ENCODE measurements at places on chromosomes 7 and 10.
A peak's percentile ranks its signal among the peaks of the same experiment; 100 is the strongest.

DNA sequence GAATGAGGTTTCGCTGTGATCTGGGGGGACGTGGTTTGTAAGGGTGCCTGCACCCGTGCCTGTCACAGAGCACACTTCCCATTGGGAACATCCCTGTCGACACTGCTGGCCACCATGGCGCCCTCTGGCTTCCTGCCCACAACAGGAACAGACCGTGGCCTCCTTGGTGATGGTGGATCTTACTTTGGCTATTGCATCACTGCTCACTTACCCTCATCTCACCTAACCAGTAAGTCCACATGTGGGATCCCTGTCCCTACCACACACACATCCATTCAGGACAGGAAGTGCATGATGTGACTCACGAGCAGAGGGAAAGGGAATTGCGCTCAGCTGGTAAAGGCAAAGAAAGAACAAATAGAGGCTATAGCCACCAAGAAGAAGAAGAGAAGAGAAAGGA is 26.2 kb upstream of the SEC61G start:
- DNase-seq, result no peak

DNA sequence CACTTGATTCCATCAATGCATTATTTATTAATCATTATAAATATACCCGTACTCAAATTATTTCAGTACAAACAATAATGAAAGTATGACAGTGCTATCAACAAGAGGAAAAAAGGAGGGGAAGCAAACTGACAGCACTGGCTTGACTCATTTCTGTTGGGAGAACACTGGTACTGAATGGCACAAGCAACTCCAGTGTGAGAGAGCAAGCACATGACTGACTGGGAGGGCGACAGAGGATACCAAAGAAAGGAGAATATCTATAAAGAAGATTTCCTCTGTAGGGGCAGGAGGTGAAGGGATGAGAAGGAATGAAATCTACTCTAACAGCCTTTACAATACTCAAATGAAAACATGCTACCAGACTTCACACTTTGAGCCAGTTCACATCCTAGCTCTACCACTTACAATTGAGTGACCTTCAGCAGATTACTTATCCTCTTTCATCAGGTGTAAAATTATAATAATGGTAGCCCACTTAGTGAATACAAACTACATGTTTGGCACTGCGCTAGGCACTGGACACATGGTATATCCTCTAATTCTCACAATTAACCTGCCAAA is 1.5 kb downstream of the USP54 start:
- DNase-seq, result no peak

DNA sequence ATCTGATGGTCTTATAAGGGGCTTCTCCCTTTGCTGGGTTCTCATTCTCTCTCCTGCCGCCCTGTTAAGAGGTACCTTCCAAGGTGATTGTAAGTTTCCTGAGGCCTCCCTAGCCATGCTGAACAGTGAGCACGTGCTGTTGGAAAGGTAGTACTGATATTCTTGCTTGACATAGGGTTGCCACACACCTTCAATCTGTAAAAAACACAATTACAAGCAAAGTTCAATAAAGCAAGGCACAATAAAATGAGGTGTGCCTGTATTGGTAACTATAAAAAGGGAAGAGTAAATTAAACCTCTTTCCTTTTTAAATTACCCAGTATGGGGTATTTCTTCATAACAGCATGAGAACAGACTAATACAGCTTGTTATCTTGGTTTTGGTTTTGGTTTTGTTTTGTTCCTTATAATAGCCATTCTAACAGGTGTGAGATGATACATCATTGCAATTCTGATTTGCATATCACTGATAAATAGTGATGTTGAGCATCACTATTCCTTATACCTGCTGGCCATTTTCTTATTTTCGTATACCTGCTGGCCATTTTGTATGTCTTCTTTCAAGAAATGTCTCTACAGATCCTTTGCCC is 164.9 kb upstream of the TRIM24 start:
- DNase-seq, result no peak

DNA sequence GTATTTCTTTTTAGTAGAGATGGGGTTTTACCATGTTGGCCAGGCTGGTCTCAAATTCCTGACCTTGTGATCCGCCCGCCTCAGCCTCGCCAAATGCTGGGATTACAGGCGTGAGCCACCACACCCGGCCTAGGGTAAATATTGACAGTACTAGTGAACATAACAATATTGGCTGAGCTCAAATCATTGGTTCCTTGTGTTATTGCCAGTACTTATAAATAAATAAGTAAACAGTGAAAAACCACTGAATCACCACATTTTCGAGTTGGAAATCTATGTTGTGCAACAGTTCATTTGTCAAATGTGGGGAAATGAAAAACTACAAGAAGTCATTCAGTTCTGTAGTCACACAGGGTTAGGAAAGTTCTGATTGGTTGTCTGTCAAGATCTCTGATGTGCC is 15.8 kb downstream of the RPP30 start:
- DNase-seq, result no peak

DNA sequence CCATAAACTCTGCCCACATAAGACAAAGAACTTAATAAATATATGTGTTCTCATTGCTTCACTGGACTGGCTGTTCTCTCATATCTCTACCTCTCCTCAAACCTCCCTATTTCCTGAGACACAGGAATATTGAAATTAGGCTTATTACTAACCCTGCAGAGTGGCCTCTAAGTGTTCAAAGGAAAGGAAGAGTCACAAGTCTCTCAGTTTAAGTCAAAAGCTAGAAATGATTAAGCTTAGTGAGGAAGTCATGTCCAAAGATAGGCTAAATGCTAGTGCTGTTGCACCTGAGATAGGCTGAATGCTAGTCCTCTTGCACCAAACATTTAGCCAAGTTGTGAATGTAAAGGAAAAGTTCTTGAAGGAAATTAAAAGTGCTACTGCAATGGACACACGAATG is 41.1 kb downstream of the GNAI1 start:
- DNase-seq, result no peak

- DNase-seq, result no peak
These were observed 718.2 kb downstream of the LRMDA start for GRCh38 chr10:76149602-76150138.

DNA sequence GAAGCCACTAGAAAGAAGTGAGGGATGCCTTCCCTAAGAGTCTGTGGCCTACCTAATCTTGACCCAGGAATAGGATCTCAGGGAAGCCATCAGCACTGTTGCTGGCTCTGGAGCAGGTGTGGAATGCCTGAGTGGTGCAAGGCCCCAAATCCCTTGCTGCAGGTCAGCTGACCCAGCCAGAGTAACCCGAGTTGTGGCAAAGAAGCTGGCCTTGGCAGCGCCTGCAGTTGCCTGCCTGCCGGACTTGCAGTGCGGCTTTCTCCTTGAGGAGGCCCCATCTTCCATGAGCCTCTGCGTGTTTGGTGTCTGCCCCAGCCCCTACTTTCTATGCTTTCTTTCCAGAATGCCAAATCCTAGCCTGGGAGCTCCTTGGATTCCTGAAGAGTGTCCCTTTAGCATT is 5.8 kb downstream of the KIAA1217 start:
- DNase-seq, result no peak

- no peak for DNase-seq
These were observed 40.5 kb downstream of the LYZL1 start for GRCh38 chr10:29329420-29329819.

GRCh38 chr7:98341106-98341505 is 59.6 kb downstream of the BRI3 start:
- DNase-seq, result no peak

GRCh38 chr7:130393101-130393561 is 12.8 kb downstream of the CPA1 start:
- no peak for DNase-seq

- no peak for DNase-seq
These were observed 19.9 kb upstream of the GPR141 start for GRCh38 chr7:37663693-37664092.

DNA sequence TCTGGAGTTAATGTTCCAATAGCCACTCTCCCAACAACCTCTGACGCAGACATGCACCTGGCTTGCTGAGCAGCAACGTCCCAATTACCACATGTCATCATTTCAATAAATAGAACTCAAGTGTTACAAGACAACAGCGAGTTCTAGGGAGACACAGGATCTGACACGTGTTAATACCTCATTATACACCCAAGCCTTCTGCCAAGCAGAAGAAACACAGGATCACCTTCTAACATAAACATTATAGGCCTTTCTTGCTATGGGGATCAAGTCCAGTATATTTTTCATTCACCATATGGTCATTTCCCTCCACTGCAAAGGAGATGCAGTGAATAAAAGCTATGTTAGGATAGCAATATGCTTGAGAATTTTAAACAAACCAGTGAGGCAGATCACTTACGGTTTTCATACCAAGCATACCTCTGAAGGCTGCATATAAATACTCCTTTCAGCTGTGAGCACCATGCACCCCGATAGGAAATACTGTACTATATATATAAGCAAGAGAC is 74.2 kb downstream of the JAZF1 start:
- DNase-seq, result no peak

DNA sequence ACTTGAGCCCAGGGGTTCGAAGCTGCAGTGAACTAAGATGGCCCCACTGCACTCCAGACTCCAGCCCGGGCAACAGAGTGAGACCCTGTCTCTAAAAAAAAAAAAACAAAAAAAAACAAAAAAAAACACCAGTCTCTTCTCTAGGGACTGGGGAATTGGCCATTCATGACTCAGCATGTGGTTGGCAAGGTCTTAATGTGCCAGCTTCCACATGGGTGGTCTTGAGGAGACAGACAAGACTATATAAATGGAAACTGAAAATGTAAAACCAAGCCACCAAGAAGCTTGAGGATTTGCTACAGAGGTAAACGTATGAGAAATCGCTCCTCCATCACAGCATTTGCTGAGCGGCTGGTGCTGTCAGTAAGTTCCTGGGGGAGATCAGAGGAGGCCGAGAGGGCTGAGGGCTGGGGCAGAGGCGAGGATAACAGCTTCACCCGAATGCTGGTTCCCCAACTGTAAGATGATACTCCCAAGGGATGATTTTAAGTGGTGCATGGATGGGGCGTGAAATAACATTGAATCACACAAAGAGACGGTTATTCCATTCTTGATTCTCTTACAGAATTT is 128.7 kb downstream of the C10orf105 start:
- no peak for DNase-seq

DNA sequence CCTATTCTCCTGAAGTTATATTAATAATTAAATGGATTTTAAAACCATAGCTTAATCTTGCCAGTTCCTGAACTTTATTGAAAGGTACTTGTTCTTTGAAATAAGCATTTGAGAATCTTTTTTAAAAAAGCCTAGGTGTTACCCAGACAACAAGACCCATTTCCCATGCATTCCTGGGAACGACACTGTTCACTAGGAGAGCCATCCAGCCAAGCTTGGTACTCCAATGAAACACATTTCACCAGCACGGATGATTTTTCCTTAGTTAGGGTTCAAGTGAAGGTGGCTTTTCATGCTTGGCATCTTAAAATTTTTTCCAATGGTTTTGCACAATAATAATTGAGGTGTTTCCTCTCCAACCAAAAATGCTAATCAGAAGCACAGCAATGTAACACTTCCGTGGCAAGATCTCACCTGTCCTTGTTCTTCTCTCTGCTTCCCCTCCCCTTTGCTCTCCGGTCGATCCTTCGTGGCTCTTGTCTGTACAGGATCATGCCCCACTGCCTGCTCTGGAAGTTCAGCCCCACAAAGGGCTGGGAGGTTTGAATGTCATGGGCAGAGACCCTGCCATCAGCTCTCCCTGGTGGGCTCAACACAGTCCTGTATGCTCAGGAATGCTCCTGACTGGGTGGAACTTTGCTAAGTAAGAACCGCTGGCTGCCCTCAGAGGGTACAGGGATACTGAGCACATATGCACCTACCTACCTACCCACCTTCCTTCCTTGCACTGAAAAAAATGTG is 69.7 kb upstream of the AQP1 start:
- DNase-seq, result no peak

DNA sequence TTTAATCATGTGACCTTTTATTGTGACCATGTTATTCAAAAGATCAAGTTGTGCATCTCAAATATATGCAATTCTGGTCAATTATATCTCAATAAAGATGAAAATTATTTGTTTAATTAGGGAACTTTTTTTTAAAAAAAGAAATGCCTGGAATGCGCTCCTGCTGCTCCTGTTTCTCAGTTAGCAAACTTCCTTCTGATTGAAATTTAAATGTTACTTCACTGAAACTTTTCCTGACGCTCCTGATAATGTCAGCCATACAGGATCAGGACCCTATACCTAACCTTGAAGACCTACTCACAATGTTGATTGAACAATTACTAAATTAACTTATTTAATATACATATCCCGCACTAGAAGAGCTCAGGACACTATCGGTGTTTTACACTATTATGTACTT is 190.4 kb downstream of the MACC1 start:
- DNase-seq, result no peak

- DNase-seq, result peak; percentile 85
These were observed 143.1 kb downstream of the GNAI1 start for GRCh38 chr7:80277434-80278427.

DNA sequence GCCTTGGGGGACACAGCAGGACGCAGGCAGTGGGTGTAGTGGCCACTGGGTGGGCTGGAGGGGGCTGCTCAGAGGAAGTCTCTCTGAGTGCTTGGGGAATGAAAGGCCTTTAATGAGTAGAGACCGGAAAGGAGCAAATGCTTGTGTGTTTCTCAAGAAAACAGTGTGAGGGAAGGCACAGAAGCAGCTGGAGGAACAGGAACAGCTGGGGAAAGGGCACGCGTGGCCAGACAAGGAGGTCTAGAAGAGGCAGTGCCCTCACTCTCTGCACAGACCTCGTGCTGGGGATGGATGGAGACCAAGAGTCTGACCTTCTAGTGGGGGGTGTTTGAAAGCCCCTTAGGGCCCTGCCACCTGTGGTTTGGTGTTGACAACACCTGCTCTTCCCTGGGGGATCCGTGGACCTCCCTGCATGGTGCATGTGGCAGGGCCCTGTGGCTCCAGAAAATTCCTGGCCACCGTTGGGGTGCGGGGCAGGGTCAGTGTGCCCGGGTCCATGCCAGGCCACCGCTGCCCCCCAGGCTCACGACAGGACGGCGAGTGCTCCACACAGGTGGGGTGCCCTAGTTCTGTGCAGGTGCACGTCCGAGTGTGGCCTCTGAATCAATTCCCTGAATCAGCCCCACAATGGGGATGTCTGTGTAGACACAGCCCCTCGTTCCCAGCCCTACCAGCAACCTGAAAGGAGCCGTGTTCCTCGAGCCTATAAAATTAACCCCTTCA is 25.9 kb upstream of the FAM20C start:
- peak; percentile 71 for DNase-seq

DNA sequence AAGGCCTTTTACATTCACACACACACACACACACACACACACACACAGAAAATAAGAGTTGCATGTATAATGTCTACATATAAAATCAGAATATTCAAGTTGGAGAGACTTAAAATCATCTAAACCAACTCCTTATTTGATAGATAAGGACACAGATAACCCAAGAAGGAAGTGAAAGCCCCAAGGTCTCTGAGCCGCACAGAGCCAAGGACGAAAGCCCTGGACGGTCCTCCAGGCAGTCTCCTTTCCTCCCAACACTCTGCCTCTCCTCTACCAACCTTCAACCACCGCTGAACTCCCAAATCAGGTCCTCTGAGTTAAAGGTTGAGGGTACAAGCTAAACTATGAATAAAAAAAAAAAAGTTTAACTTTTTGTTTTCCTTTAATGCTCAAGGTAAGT is 28.2 kb downstream of the UBE2H start:
- DNase-seq, result no peak

All from kidney (tissue), 22 donors.